H1 (cell line): ENCODE measurements at places on chromosomes 1 and 21.
A peak's percentile ranks its signal among the peaks of the same experiment; 100 is the strongest.

GRCh38 chr1:179883745-179884138 lies 1.7 kb downstream of the TOR1AIP1 start:
- H3K27ac ChIP-seq, result no peak overlapping the region
- H3K4me1 ChIP-seq, result no peaks in the 10 kb centered on the region
- DNase-seq, result no peak
- H3K4me3 ChIP-seq, result peak overlapping the region; percentile 92
- H3K27me3 ChIP-seq, result no peaks in the 10 kb centered on the region

GRCh38 chr21:45873418-45873817 lies 108.2 kb upstream of the COL6A1 start:
- no peaks in the 10 kb centered on the region; the same call in 1 of the 2 replicates for H3K4me1 ChIP-seq
- no peak for DNase-seq
- H3K27me3 ChIP-seq, result no peaks in the 10 kb centered on the region
- no peak overlapping the region for H3K4me3 ChIP-seq
- no peak overlapping the region for H3K27ac ChIP-seq
- no peaks in the 10 kb centered on the region for H3K36me3 ChIP-seq

DNA sequence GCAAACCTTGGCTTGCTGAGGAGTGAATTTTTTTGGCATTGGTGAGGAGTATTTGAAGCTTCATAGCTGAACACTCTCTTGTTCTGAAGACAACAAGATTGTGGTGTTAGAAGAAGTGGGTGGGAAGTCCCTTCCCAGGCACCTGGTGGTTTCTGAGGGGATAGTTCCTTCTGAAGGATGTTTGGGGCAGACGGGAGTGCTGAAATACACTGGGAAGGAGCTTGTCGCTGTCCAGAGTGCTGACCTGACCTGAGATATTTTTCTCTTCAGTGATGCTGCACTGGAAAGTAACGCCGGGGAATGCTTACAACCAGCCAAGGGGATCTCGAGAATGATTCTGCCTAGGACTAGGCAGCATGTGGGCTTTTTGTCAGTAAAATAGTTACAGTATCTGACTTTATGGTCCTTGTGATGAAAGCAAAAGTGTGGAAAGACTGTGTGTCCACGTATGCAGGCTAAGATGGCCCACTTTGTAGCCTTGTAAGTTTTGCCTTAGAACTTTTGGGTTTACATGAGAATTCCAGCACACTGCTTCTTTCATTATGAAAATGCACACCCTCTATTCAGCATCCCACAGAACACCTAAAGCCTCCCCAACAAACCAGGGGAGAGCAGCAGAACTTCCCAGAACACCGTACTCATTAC lies 33.1 kb upstream of the NFASC start:
- H3K36me3 ChIP-seq, result no peaks in the 10 kb centered on the region
- H3K4me1 ChIP-seq, result peaks cover 5% of the 10 kb centered on the region; the same call in 1 of the 2 replicates
- no peak for DNase-seq
- no peak overlapping the region for H3K4me3 ChIP-seq
- H3K27me3 ChIP-seq, result no peaks in the 10 kb centered on the region

- no peaks in the 10 kb centered on the region for H3K4me1 ChIP-seq
- H3K4me3 ChIP-seq, result no peak overlapping the region
- H3K27ac ChIP-seq, result no peak overlapping the region
These were observed 621.5 kb upstream of the ADGRL2 start for GRCh38 chr1:81179242-81179641.
